ENCODE measurements at places on chromosomes 7 and 10.

DNA sequence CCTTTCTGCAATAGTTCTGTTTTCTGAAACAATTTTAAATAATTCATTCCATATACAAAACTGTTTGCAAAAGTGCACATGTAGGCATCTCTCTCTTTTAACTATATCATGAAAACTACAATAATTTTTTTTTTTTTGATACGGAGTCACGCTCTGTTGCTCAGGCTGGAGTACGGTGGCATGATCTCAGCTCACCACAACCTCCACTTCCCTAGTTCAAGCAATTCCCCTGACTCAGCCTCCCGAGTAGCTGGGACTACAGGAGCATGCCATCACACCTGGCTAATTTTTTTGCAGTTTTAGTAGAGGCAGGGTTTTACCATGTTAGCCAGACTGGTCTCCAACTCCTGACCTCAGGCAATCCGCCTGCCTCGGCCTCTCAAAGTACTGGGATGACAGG is 44.0 kb upstream of the SEMA3A start:
- no peak for DNase-seq

GRCh38 chr7:888081-889024 is 12.0 kb downstream of the GET4 start:
- no peak for DNase-seq

GRCh38 chr10:91194497-91195179 is 25.8 kb upstream of the PCGF5 start:
- DNase-seq: no peak

DNA sequence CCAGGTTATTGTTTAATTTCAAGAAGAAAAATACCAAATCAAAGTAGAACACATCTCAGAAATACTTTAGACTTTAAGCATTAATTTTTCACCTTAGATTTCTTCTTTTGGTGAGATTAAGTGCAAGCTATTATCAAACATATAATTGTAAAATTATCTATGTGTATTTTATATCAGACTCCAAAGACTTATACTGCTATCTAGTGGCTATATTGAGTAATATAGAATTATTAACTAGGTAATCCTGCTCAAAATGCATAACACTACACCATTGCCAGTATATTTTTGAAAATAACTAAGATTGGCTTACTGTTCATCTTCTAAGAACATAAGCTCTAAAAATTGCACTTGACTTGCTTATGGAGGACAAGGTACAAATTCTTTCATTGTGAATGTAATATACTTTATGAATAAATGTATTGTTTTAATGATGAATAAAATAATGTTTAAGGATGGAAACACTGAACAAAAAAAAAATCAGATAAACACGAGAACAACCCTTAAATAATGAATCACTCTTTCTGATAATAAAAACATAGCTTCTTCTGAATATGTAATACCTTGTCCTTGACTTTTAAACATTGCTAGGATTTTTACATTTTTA is 86.7 kb upstream of the GNAI1 start:
- no peak for DNase-seq

DNA sequence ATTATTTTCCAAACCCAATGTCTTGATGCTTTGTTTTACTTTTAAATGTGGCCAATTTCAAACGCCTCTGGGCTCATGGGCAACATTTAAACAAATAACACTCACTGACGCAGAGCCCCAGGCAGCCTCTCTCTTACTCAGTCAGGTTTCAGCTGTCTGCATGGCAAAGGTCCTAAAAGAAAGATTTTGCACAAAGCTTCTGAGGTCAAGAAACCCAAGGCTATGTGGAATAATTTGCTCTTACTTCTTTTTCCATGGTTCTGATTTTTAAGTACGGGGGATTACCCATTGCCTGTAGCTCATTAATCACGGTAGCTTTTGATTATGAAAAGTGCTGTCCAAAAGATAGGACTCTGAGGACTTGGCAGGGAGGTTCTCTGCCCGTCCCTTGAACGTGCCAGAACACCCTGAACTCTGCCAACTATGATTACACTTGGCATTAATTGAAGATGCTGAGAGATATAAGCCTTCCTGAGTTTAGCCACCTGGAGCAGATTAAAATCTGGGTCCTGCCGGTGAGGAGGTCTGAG is 14.1 kb upstream of the MSRB2 start:
- no peak for DNase-seq

DNA sequence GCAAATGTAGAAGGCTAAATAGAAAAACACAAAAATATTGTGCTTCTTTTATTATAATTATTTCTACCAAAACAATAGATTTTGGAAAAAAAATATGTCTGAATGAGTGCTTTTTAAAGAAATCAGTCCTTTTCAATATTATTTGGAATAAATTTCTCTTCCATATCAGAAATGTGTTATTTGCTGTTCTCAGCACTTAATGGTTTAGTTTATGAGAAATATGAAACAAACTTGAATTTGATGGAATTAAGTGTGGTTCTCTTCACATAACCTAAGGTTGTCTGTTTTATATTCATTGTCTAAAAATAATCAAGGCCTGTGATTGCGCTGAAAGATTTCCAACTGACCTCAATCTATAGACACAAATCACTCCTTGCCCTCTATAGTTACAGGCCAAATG is 203.0 kb downstream of the COBL start:
- DNase-seq: no peak

DNA sequence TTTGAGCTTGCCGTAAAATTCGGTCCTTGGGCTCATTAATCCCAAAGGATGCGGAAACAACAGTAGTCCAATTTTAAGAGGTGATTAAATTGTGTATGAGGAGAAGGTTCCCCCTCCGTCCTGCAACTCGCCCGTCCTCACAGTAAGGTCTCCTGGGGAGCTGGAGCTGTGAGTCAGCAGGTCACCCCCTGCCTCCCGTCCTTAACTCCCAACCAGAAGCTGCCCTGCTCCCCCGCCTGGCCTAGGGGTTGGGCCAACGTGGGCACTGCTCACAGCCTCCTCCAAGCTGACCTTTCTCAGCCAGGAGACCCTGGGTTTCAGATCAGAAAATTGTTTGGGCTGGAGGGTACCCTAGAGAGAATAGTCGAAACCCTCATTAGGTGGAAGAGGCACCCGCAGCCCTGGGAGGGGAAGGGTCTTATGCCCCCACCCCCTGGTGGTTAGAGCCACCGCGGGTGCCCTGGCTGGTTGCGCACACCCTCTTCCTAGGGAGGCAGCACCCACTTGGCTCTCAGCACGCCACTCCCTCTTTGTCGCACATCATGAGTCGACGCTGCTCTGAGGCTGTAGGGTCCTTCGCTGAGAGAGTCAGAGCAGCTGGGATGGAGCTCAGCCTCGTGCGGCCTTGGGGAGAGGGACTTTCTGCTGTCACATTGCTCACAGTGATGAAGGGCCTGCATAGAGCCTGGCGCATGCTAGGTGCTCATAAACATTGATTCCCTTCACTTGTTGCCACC is 131.2 kb downstream of the TACC2 start:
- DNase-seq: no peak

DNA sequence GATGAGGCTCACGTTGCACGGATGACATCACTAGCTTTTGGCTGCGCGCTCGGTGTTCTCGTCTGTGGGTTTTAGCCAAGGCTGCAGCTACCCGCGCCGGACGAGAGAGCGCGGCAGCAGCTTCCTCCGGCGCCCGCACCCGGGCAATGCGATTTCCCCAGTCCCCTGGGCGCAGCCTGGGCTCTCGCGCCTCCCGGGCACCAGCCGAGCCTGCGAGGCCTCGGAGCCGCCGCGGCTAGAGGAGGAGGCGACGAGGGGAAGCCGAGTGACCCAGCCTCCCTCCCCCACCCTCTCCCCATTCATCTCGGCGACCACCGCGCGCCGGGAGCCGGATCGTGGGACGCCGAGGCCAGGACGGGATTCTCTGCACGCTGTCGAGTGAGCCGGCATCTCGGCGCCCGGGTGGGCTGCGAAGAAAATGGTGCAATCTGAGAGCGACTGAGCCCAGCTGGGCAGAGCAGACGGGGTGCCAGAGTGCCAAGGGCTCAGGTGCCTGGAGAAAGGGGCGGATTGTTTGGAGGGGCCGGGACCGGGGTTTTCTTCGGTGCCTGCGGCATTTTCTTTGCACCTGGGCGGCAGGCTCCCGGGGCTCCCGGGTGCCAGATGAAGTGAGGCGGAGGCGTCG is 1.2 kb upstream of the TMEM178B start:
- no peak for DNase-seq

GRCh38 chr7:8131694-8132605 is 130.0 kb downstream of the ICA1 start:
- no peak for DNase-seq

GRCh38 chr7:84507529-84507928 is 312.9 kb upstream of the SEMA3A start:
- DNase-seq: no peak

DNA sequence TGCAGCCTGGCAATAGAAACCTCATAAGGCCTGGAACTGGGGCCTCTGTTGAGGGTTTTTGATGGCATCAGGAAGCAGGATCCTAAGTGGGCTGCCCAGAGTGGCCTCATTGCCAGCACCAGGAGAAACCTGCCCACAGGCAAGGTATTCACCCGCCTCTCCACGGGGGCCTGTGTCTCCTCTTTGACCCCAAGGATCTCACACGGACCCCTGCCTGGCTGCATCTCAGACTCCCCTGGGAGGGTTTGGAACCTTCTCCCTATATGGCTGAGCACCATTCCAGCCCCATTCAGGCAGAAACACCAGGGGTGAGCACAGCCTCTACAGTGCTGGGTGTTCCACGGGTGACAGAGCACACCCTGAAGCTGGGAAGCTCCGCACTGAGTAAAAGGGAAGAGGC is 14.6 kb upstream of the C10orf71 start:
- no peak for DNase-seq

DNA sequence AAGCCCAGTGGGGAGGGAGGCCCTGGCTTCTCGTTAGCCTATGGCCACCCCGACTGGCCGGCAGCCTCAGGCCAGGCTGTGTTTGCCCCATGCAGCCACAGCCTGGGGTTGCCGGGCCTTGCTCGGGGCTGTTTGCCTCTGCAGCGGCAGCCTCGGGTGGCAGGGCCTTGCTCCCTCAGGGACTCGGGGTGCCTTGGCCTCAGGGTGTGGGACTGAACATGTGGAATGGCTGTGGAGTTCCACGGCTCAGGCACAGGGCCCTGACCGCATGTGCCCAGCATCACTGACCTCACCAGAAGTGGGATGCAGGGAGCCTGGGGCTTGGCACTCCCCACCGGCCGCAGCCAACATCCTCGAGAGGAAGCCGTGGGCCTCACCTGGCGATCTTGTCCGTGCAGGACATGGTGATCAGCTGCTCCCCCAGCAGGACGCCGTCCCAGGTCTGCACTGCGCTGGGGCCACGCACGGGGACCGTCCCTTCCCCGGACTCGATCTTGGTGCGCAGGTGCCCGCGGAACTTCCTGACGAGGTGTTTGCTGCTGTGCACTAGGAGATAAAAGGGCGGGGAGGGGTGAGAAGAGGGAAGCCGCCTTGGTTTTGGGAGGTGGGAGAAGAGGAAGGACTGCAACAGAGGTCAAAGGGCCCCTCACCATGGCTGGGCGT is 160.5 kb downstream of the WDR37 start:
- DNase-seq: no peak

All from colonic mucosa (tissue), 4 donors.